KBM-7 (cell line): ENCODE measurements at places on chromosomes 4 and X.

DNA sequence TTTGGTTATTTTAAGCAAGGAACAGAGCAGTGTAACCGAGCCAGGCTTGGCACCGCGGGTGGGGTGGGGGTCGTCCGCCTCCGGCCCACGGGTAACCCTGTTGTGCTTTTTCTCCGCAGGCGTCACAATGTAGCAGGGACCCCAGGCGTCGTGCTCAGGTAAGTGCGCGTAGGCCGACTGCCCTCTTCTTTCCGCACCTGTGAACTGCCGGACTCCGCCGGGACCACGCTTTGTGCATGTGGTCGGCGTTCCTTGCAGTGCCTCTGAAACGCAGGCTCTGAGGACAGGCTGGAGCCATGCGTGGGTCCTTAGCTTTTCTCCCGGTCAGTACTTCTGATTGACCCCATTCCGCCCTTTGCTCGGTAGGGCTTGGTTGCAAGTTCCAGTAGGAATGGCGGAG is 24.9 kb downstream of the PCGF3 start:
- no peak for DNase-seq

GRCh38 chr4:36414248-36414647 is 132.8 kb downstream of the DTHD1 start:
- DNase-seq: peak; percentile 14

GRCh38 chr4:186472948-186473347 is 82.4 kb downstream of the MTNR1A start:
- DNase-seq: peak; percentile 18

DNA sequence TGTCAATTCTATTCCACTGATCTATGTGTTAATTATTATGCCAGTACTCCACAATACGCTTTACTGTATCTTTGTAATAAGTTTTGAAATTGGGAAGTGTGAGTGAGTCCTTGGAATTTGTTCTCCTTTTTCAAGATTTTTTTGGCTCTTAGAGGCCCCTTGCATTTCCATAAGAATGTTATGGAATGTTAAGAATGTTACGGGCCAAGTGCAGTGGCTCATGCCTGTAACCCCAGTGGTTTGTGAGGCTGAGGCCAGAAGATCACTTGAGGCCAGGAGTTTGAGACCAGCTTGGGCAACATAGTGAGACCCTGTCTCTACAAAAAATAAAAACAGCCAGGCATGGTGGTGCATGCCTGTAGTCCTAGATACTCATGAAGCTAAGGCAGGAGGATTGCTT is 167.6 kb upstream of the CXorf66 start:
- no peak for DNase-seq

DNA sequence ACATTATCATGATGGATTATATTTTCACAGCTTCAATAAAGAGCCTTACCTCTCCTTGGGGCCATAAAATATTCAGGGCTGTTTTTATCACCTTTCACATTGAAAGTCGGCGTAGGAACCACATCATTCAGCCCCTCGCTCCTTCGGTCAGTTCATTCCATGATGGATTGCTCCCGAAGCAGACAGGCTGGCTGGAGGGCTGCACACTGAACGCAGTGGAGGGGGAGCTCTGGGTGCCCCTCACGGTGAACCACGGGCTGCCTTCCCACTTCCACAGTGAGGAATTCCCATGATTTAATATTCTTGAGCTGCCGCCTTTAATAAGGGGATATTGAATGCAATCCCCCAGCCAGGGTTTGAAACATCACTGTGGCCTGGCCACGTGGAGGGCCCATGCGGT is 16.0 kb downstream of the PPP2R2C start:
- no peak for DNase-seq

- DNase-seq: no peak
Observed at GRCh38 chrX:153700376-153700945, 12.7 kb downstream of the SLC6A8 start.

DNA sequence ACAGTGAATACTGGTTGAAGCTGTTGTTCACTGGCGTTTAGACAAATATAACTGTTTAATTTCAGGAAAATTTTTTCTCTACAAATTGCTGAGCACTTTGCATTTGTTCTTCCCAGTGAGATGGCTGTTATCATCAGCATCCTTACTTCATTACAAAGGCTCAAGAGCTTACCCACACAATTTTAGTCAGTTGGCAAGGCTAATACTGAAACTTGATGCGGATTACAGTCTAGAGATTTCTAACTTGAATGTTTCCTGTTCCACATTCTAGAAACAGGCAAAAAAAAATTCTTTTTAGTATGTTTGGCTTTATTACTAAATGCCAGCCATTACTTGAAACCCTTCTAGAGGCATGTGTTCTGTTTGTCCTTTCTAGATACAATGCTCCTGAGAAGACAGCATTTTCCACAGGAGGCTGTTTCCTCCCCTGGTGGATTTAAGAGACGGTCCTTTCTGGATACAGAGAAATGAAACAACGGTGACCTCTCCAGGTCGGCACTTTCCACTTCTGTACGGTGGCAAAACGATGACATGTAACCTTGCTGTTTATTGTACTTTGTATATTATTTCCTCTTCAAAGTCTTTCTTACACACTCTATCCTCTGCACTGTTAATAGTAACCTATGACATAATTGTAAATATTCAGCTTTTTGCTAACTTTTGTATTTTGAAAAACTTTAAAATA is 80.9 kb downstream of the RFC1 start:
- DNase-seq: no peak

DNA sequence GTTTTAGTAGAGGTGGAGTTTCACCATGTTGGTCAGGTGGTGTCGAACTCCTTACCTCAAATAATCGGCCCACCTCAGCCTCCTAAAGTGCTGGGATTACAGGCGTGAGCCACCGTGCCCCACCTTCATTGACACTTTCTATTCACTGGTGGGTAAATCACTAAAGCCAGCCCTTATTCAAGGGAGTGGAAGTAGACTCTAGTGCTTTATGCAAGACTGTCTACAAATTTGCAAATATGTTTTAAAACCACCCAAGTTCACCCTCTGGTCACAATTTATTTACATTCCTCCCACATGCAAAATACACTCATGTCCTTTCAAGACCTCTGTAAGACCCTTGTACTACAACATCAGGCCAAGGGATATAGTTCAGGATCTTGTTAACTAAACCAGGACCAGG is 45.0 kb downstream of the SLC34A2 start:
- DNase-seq: no peak

DNA sequence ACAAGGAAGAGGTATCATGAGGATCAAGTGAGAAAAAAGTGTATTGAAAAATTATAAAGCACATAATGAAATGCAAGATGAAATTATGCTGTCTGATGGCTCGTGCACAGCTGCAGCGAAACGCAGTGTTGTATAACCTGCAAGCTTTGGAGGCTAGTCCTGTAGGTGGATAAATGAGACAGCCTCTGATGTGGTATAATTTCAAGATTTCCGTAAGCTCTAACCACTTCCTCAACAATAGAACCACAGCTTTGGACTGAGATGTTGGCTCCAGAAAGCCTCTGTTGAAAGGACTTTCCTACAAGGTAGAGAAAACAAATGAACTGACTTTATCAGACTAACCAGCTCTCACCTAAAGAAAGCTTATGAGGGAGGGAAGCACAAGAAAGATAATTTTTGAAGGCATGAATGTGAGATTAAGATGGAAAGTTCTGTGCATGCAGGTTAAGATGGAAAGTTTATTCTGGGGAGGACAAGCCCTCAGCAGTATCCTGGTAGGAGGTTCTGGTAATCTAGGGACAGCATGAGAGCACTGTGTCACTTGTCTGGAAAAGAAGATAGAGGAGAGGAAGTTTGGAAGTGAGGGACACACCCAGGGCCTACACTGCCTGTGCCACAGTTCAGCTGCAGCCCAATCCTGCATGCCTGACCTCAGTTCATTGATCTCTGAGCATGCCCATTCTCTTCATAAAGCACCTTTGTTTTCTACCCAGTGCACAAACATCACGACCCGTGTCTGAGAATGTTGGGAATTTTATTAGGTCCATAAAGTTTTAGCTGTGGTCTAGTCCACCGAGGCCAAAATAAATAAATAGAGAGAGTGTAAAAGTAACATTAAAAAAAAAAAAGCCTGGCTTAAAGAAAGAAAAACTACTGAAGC is 161.5 kb upstream of the SFRP2 start:
- peak; percentile 3 for DNase-seq

- DNase-seq: no peak
Observed at GRCh38 chr4:53767482-53767881, 176.2 kb upstream of the LNX1 start.

DNA sequence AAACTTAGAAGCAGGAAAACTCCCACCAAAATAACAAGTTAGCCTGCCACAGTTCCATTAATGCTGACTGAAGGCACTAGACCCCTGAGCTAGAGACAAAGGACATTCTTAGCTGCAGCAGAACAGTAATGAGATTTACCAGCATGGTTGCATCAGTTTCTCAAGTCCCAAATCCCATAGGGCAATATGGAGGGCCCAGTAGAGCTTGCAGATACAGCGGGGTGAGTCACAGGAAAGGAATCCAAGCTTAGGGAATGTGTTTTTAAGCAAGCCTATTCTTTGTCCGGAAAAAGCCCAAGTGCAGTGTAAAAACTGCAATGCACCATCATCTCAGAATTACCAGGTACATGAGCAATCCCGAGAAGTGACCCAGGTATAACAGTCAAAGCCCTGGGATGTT is 51.3 kb upstream of the EXOC1L start:
- no peak for DNase-seq

- DNase-seq: no peak
Observed at GRCh38 chr4:10061650-10062415, 40.5 kb upstream of the SLC2A9 start.

- DNase-seq: no peak
Observed at GRCh38 chrX:97229318-97229717, 345.6 kb downstream of the RPA4 start.

DNA sequence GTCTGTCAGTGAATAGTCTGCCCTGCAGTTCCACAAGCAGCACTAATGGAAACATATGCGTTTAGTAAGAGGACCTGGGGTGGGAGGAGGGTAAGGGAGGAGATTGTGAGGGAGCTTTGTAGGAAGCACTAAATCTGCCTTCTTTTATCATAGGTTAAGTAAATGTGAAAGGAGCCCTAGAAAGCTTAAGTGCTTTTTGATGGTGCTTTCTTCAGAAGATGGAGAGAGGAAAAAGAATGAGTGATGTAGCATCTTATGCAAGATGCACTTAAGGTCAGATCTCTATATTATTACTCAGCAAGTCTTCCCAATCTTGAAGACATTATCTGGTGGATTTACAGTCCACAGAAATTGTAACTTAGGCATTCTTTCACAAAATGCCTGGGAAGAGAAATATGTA is 322.7 kb downstream of the PDHA2 start:
- DNase-seq: no peak

DNA sequence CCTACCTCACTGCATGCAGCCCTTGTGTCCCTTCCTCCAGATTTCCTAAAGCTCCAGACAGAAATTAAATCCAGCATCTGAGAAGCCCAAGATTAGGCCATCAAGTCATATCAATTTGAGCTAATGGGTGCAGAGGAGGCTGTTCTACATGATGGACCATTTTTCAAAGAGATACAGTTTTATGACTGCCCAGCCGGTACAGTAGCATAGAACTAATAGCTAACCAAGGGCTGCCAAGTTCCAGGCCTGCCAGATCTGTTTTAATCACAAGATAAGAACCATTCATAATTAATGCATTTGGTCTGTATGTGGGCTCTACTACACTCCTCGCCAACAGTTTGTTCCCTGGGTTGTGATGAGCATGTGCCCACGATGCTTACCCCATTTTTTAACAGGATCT is 73.9 kb upstream of the PLAC1 start:
- no peak for DNase-seq

DNA sequence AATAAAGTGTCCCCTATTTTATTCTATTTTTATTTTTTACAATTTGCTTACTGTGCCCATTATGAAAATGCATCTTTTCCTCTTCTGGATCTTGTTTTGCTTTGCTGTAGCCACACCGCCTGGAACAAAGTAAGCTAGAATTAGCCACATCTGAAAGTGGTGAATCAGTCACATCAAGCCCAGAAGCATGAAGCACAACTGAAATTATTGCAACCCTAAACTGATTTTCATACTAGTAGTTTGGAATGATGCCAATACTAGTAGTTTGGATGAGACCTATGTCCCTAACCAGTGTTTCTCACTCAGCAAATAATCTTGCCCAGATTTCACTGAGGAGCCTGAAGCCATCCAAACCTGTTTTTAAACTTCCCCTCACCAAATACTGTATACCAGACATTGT is 303.0 kb downstream of the EPHA5 start:
- no peak for DNase-seq

GRCh38 chrX:20742106-20742505 is 475.4 kb upstream of the RPS6KA3 start:
- DNase-seq: no peak

DNA sequence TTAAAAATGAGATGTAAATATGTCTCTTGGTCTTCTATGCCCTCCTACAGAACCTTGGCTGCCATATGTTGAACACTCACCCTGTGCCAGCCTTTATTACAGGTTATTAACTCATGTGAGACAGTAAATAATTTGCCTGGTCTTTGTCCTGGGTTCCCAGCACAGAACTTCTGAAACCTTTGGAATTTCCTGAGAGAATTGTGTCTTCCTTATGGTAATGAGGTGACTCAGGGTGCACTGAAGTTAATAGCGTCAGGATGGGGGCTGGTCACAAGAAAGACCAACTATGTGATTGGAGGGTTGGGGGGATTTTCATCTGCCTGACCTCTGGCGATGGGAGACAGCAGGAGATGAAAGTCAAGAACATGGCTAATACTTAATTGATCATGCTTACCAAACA is 289.8 kb upstream of the STS start:
- DNase-seq: no peak

GRCh38 chr4:39228377-39228776 is 46.0 kb downstream of the WDR19 start:
- DNase-seq: no peak

GRCh38 chr4:37482236-37482913 is 203.8 kb downstream of the RELL1 start:
- no peak for DNase-seq

GRCh38 chr4:152968806-152969394 is 32.8 kb downstream of the FHDC1 start:
- no peak for DNase-seq

GRCh38 chrX:91039777-91040176 is 394.9 kb upstream of the PABPC5 start:
- no peak for DNase-seq

DNA sequence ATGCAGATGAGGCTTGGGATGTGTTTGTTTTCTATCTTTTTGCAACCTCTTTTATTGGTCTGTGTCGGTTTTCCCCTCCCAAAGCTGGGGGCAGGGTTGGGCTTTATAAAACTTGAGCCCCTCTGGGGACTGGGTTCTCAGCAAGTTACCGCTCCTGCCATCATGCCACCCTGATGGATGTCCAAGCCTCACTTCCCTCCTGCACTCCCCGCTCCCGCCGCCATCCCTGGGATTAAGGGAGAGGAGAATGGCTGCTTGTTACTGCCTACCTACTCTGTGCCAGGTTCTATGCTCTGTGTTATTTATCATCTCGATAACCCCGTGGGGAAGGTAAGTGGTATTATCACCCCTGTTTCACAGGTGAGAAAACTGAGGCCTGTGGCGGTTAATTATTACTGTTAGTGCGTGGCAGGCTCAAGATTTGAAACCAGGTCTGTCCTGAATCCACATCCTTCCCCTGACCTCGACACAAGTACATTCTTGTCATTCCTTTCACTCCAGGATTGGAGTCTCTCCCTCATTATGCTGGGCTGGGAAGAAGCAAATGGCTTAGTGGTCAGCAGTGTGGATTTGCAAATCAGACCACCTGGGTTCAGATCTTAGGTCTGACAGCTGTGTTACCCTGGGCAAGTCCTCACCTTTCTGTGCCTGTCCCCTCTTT is 4.5 kb downstream of the UBA1 start:
- no peak for DNase-seq

GRCh38 chr4:84263415-84263814 is 235.7 kb downstream of the NKX6-1 start:
- peak; percentile 23 for DNase-seq

GRCh38 chr4:37279894-37280592 is 35.5 kb downstream of the NWD2 start:
- DNase-seq: no peak

GRCh38 chr4:113847710-113848109 is 86.2 kb upstream of the CAMK2D start:
- DNase-seq: no peak
